ENCODE measurements at places on chromosomes 11 and 22. TPM values are rescaled to one million over a fixed set of nuclear protein-coding genes. Genes with fewer than 3 reads are reported as not detected.

SDF2L1 gene
- total RNA-seq: 78.0 TPM

OR51E2 gene
- 0.56 TPM for total RNA-seq

YPEL4 gene
- total RNA-seq: 2.8 TPM

CCDC81 gene
- 12.1 TPM for total RNA-seq

SLC15A3 gene
- 18.0 TPM for total RNA-seq

LGALS12 gene
- total RNA-seq: not detected

C22orf31 gene
- total RNA-seq: not detected

CD6 gene
- total RNA-seq: not detected

OR5T1 gene
- not detected for total RNA-seq

SAA1 gene
- total RNA-seq: 3.1 TPM

PHETA2 gene
- total RNA-seq: 16.5 TPM

POU2AF1 gene
- not detected for total RNA-seq

ADORA2A gene
- total RNA-seq: 13.2 TPM

PRG3 gene
- not detected for total RNA-seq

RBMXL2 gene
- total RNA-seq: not detected

SELENOH gene
- total RNA-seq: 77.5 TPM

GTF2H1 gene
- 62.7 TPM for total RNA-seq

CNTF gene
- total RNA-seq: 1.1 TPM

CLTCL1 gene
- total RNA-seq: 15.2 TPM

ZFPL1 gene
- total RNA-seq: 23.4 TPM

CADM1 gene
- 4.6 TPM for total RNA-seq

MYO18B gene
- under 0.01 TPM for total RNA-seq

OR8U1 gene
- not detected for total RNA-seq

CRYBB1 gene
- total RNA-seq: not detected

NADSYN1 gene
- 137 TPM for total RNA-seq

RCOR2 gene
- total RNA-seq: 1.7 TPM

OR2AG2 gene
- total RNA-seq: under 0.01 TPM

Measured in regular cardiac myocyte (primary cell).